ENCODE measurements at places on chromosomes 6 and 20. TPM values are rescaled to one million over a fixed set of nuclear protein-coding genes. Genes with fewer than 3 reads are reported as not detected.

RSPH9 gene
- 6.1 TPM for total RNA-seq

DNA sequence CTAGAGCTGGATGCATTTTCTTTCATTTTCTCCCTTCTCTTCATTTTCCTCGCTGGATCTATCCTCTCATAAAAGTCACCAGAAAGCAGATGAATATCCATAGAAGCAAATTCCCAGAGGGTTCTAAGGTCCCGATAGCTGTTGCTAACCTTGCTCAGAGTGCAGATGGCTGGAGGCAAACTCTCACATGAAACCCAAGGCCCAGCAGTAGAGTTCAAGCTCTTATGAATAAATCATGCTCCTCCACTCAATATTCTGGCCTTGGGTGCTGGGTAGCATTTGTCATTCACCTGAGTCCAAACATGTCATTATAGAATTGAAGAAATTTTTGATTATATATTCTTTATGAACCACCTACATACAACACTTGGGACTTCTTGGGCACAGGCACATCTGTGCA lies 539.7 kb upstream of the MARCKS start:
- DNase-seq, result no peak

GRCh38 chr6:30047220-30047619 lies 13.8 kb upstream of the POLR1H start:
- DNase-seq, result no peak

VGLL2 gene
- total RNA-seq, result not detected

GSTA2 gene
- total RNA-seq, result not detected

SIRPB1 gene
- 0.41 TPM for total RNA-seq

- DNase-seq, result no peak
These were observed 24.4 kb downstream of the SPDEF start for GRCh38 chr6:34531580-34532201.

HLA-DQB1 gene
- total RNA-seq, result 0.41 TPM

DNA sequence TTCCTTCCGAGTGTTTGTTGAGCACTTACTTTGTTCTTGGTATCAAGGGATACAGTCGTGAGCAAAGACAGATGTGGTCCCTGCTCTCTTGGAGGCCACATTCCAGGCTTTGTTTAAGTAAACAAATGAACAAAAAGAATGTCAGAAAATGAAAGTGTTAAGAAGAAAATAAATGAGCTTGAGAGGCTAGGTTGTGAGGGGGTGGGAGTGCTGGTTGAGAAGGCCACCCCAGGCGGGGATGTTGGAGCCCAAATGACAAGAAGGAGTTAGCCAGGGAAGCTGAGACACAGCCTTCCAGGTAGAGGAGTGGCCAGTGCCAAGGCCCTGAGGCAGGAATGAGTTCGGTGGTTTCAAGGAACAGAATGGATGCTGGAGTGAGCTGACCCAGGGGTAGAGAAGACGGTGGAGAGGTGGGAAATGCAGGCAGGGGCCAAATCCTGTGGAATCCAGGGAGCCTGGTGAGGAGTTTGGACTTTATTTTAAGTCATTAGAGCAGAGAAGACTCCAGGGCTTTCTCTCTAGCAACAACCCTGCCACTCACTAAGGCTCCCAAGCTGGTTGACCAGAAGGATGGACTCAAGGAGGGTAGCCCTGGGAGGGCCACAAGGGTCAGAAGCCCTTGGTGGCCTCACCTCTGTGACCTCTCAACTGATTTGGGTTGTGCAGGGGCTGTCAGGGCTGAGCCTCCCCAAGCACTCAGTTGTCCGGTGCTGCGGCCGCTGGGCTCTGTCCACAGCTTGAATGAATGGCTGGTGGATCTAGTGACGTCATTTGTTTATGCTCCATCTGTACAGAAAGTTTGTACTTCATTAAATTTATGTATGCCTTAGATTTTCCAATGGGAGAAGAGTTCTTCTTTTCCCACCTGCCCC lies 66.0 kb upstream of the STX16 start:
- DNase-seq, result no peak

DNA sequence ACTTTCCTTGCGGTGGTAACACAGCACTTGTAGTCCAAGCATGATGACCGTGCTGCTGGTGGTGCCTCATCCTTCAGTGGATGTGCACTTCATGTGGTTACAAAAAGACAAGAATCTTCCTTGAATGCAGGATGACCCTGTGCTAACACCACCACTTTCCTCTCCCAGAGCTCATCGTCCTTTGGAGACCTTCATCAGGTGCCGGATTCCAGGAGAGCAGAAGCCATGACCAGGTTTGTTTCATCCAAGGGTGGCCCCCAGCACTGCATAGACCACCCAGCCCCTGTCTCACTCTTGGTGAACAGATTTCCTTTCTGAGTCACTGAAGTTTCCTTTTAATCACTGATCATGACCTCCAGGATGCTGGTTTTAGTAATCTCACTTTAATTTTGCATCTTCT lies 101.2 kb upstream of the SYNDIG1 start:
- DNase-seq, result no peak

DNA sequence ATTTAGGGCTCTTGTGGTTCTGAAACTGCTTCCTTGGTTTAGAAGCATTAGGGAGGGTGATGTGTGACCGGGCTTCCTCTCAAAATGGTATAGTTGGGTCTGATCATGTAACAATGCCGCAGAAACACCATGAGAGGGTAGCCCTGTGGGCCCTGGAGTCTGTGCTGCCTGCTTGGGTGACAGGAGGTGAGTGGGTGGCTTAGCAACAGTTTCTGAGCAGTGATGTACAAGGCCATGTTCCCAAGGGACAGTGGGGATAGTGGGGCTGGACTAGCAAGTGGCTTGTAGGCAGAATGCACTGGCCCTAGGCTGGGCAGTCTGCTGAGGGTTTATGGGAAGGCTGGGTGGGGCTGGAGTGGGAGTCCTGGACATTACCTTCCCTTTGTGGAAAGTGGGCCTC lies 106.9 kb upstream of the MYL9 start:
- no peak for DNase-seq

DNA sequence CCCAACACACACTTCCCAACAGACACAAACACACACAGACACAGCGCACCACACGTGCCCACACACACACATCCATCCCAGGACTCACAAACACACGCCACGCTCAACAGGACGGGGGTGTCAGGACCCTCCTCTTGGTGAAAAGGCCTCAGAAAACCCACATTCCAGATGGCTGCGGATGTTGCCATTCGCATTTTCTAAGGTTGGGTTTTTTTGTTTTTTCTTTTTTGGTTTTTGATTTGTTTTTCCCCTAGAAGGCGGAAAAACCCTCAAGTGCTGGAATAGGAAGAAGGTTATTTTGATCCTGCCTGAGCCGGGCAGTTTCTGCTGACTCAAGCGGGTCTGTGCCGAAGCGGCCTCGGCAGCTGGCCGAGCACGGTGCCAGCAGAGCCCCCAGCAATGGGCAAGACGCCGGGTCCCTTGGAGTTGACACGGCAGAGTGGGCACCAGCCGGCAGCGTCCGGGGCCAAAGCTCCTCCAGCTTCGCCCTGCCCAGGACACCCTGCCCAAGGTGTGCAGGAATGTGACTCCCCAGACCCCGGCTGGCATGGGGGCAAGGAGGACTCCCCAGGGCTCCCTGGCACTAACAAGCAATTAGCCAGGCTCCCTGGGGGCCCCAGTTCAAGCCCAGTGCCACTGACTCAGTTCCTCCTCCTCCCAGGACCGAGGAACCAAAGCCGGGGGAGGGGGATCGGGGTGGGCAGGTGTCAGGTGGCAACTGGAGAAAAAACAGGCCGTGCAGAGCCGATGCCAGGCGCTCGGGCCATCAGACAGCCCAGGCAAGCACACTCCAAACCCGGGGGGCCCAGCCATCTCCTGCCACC lies 40.9 kb upstream of the ZBP1 start:
- DNase-seq, result no peak
